ENCODE measurements at places on chromosomes 3 and 15.

GRCh38 chr3:41673650-41674049, 288.3 kb downstream of the ULK4 start:
- DNase-seq = no peak

- DNase-seq = no peak
Measured at GRCh38 chr3:97721446-97721845, 43.1 kb upstream of the ARL6 start.

DNA sequence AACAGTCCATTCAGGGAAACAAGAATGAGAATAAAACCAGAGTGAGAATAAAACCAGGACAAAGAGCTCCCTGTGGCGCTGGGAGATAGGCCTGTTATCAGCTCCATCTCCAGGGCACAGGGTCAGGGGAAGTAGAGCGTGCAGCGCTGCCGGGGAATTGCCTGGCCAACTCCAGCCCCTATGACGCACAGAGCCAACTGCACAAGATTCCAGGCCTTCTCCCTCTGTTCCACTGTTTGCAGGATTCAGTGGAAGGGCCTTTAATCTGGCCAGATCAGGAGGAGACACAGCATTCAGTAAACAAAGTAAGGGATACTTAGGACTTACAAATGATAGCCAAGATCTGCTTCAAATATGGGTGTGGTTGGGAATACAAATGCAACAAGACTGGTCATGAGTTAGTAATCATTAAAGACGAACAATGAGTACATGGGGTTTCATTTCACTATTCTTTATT, 49.4 kb downstream of the ITGB5 start:
- DNase-seq = no peak

DNA sequence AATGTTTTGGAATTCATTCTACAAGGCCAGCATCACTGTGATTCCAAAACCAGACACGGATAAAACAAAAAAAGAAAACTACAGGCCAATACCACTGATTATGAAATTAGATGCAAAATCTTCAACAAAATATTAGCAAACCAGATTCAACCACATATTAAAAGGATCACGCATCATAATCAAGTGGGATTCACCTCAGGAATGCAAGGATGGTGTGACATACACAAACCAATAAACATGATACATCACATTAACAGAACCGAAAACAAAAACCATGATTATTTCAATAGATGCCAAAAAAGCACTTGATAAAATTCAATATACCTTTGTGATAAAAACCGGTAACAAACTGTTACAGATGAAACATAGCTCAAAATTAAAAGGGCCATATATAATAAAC, 48.9 kb downstream of the DLG1 start:
- no peak for DNase-seq

- no peak for DNase-seq
Measured at GRCh38 chr3:183797996-183798395, 27.4 kb downstream of the MAP6D1 start.

- no peak for DNase-seq
Measured at GRCh38 chr15:33810073-33810595, 158.2 kb upstream of the CHRM5 start.

DNA sequence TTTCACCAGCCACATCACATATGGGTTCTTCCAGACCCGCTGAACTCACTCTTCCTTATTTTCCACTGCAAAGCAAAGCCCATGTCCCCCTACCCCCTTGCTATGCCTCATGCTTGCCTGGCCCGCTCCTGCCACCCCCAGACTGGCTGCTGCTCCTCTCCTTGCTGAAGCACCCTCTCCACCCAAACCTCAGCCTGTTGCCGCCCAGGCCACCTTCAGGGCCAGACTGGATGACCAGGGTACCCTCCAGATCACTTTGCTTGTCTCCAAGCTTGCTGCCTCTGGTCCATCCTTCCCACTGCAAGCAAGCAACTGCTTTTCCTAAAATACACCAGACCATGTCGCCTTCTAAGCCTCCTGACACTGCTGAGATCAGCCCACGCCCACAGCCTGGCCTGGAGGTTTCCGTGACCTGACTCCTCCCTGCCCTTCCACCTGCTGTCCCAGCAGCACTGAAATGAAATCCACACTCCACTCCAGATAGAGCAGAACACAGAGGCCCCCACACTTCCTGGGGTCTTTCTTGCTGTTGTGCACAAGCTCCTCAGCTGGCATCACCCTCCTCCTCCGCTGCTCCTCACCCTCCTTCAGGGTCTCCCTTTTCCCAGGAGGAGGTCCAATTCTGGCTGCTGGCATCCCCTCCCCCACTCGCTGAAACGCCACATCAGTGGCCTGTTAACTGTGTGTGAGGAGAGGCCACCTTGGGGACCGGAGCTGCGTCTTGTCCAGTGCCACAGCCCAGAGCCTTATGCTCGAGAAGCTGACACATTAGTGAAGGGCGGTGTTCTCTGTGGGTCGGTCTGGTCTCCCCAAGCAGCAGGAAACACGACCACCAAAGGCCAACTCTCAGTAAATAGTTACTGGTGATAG, 99.1 kb downstream of the ADCY5 start:
- no peak for DNase-seq

- no peak for DNase-seq
Measured at GRCh38 chr3:71495708-71496472, 87.6 kb downstream of the FOXP1 start.

DNA sequence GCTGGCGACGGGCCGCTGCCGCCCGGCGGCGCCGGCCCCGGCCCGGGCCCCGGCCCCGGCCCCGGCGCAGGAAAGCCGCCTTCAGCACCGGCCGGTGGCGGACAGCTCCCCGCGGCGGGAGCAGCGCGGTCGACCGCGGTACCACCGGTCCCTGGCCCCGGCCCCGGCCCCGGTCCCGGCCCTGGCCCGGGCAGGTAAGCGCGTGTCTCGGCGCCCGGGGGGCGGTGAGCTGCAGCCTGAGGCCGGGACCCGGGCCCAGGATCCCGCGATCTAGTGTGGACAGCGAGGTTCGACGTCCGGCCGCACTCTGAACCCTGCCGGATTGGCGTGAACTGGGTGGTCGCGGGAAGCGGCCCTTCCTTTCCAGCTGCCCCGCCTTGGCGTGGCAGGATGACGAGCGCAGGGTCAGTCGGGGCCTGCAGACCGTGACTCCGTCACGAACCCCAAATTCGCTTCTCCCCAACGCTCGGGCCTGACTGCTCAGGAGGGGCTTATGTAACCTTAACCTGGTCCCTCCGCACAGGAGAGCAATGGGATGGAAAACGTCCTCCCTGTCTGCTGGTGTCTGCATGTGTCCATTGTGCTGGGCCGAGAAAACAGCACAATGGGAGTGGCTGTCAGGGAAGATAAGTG, 472 bp downstream of the BSN start:
- no peak for DNase-seq

DNA sequence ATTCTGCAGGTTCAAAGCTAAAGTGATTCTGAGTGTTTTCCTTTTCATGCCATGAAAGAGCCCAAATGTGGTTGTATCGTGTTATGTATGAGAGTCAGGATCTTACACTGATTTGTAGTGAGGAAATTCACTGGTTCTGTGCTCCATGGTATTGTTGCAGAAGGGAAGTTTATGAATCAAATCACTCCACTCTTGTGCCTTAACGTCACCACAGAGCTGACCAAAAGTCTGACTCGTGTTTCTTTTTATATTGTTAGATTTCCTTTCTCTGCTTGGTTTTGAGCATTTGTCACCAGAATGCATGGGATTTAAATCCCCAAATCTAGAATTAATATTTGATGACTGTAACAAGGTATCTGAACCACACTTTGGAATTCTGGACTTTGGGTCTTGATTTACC, 29.1 kb upstream of the SLC30A4 start:
- DNase-seq = no peak

- DNase-seq = no peak
Measured at GRCh38 chr3:71078723-71079525, 504.6 kb downstream of the FOXP1 start.

DNA sequence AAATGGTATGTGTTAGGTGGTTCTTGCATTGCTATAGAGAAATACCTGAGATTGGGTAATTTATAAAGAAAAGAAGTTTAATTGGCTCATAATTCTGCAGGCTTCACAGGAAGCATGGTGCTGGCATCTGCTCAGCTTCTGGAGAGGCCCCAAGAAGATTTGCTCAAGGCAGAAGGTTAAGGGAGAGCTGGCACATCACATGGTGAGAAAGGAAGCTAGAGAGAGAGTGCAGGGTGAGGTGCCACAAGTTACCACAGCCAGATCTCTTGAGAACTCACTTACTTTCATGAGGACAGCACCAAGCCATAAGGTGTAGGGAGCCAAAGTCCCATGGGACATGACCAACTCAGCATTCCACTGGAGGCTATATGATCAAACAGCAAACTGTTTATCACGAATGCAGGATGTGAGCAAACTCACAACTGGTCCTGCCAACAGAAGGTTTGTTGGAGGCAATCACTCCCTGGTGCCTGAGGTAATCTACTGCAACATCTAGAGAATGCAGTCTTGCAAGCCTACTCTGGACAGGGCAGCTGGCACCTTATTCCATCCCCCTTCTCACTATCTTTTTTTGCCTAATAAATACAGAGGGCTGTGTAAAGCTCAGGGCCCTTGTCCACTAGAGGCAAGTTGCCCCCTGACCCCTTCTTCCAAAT, 28.1 kb upstream of the CCR2 start:
- no peak for DNase-seq

DNA sequence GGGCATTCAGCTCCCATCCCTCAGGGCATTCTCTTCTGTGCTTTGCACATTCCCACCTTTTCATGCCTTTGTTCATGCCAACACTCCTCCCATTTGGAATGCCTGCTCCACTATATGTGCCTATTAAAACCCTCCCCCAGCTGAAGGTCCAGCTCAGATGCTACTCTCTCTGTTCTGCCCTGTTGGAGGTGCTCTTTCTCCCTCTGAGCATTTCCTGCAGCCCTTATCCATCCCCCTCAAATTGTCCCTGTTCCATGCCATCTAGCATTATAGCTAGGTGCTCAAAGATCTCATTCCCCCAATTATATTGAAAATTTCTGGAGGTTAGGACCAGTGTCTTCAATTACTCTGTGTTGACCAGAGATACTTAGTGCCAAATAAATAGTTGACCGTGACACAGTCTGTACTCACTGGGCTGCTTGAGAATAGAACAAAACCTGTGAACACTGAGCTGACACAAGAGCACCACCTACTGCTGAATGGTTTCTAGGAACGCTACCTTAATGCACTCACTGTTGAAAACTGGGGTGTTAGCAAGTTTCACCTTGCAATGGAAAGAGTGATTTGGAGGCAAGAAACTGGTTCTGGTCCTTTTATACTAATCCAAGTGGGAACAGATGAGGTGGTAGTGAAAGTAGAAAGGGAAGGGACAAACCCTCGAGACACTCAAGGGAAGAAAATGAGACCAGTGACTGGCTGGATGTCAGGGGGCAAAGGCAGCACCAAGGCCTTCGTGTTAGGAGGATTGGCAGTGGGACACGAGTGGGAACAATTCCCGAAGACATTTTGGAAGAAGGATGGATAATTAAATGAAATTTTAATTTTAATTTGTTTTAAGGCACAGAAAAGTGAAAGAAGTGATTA, 289.8 kb upstream of the ROPN1 start:
- DNase-seq = no peak

DNA sequence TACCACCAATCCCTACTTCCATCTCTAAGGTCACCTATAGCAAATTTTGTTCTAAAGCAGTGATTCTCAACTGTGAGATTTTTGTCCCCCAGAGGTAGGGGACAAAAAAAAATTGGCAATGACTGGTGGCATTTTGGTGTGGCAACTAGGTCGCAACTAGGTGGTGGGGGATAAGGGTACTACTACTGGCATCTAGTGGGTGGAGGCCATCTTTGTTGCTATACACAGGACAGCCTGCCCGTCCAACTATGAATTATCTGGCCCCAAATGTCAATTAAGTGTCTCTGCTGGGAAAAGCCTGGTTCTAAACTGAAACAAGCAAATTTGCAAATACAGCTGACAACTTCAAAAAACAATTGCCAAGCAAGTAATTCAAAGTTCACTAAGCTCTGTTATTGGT, 1.4 kb downstream of the MTMR10 start:
- DNase-seq = no peak

GRCh38 chr3:115148142-115148790, 1.2 kb upstream of the ZBTB20 start:
- DNase-seq = no peak

GRCh38 chr15:96598514-96598913, 268.0 kb downstream of the NR2F2 start:
- no peak for DNase-seq

DNA sequence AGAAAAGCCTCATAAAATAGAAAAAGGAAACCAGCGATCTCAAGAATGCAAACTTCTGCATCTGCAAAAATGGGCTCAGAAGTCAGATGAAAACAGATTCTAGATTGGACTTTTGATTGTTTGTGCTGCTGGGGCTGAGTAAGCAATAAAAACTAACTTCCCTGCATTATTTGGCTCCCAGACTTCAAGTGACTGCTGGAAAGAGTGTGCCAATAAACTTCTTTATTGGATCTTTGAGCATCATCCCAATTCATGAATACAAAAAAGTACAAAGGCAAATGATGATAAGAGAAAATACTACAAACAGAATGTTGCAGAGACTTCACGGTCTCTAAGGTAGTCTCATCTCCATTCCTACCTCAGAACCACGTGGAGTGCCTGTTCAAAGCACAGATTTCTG, 97.9 kb downstream of the FGF12 start:
- no peak for DNase-seq

DNA sequence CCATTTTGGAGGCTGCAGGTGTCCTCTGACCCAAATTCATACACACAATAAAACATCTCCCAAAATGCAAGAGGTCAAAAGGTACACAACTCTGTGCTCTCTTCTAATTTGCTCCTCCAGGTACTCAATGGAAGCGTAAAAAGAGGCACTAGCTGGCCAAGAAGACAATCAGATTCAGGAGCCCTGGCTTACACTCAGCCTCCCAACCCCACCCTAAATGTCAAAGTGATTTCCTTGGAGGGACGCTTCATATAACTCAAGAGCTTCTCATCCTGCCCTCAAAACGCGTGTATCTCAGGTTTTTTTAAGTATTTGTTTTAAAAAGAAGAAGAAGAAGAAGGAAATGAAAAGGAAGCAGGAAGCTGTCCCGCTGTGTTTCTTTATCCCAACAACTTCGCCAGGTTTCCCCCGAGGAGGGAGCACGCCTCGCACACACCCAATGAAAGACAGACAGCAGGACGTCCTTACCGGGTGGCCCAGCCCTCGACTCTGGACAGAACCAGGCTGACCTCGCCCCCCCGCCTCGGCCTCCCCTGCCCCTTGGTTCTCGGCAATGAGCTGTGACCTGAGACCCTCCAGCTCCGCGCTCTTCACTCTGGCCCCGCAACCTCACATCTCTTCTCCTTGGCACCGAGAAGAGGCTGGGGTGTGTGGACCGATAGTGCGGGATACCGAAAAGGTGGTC, 620.7 kb upstream of the ZNF385D start:
- no peak for DNase-seq

DNA sequence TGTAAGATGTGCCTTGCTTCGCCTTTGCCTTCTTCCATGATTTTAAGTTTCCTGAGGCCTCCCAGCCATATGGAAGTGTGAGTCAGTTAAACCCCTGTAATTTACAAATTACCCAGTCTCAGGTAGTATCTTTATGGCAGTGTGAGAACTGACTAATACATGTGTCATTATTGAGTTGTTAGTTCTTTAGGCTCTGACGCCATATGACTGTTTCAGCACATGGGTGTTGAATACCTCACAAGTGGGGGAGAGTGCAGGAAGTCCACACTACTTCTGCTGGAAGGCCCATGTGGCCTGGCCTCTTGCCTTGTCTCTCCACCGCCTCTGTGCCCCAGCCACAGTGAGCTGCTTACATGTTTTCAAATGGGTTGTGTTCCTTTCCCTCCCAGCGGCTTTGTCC, 28.5 kb downstream of the MFSD1 start:
- DNase-seq = no peak

Data from activated gamma-delta T cell treated with anti-CD3 and anti-CD28 coated beads, Interleukin-2, amount 50 U/mL, for 16 hours (primary cell).